ENCODE measurements at places on chromosomes 4 and X. TPM values are rescaled to one million over a fixed set of nuclear protein-coding genes. Genes with fewer than 3 reads are reported as not detected.

PCSK1N gene
- total RNA-seq = 1.6 TPM

GRCh38 chr4:58070726-58071125 lies 960.5 kb upstream of the IGFBP7 start:
- no peak for DNase-seq

- peak; percentile 60 for DNase-seq
Measured at GRCh38 chrX:139930916-139931645, 1.8 kb downstream of the ATP11C start.

SOD3 gene
- total RNA-seq = 0.07 TPM

GSX2 gene
- total RNA-seq = 1.4 TPM

- no peak for DNase-seq
Measured at GRCh38 chr4:179399054-179399782, 1957.0 kb upstream of the AGA start.

GRCh38 chr4:40990899-40991265 lies 223.5 kb downstream of the APBB2 start:
- DNase-seq = no peak

ALB gene
- total RNA-seq = not detected

DNA sequence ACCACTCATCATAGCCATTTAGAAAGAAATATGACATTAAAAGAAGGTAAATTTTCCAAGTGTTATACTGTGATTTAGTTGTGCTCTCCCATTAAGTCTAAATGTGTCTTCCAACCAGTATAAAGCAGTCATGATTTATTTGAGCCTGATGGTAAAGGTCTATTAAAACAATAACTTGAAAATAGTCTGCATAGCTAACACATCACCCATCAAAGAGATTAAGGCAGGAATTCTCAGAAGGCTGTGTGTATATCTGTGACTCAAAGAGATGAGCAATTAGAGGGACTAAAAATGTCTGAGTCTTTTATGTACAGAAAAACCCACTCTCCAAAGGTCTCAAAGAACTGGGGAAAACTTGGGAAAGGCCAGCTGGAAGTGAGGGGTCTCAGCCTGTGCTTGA lies 70.3 kb upstream of the IQCM start:
- DNase-seq = no peak

DNA sequence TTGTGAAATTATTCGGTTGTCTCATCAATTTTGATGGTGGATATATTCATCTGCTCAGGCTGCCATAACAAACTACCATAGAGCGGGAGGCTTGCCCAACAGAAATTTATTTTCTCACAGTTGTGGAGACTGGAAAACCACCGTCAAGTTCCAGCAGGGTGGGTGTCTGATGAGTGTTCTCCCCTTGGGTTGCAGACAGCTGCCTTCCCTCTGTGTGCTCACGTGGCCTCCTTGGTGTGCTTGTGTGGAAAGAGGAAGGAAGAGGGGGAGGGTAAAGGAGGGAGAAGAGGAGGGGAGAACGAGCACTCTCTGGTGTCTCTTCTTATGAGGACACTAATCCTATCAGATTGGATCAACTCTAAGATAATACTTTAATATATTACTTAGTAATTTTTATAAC lies 123.8 kb upstream of the TEX13D start:
- DNase-seq = no peak

SMIM31 gene
- total RNA-seq = not detected

DNA sequence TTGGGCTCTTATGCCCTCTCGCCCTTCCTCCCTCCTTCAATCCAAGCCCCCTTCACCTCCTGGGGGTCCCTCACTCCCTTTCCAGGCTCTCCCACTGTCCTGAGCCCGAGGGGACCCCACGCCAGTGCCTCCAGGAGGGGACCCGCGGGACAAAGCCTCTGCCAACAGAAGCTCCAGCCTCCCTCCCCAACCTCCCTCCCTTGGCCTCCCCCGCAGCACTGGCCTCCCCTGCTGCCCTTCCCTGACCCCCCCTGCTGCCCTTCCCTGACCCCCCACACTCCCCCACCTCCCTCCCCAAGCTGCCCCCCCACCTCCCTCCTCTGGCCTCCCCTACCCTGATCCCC lies 71.0 kb upstream of the MXD4 start:
- DNase-seq = peak; percentile 59

GRCh38 chr4:67327245-67328017 lies 217.9 kb downstream of the CENPC start:
- peak; percentile 56 for DNase-seq

CXCL5 gene
- 0.31 TPM for total RNA-seq

PNMA6A gene
- 7.5 TPM for total RNA-seq

- peak; percentile 28 for DNase-seq
Measured at GRCh38 chr4:88737307-88737941, 39.8 kb upstream of the NAP1L5 start.

TMPRSS11D gene
- total RNA-seq = not detected

- DNase-seq = no peak
Measured at GRCh38 chr4:71772592-71772991, 11.3 kb downstream of the GC start.

- no peak for DNase-seq
Measured at GRCh38 chrX:21014326-21014725, 359.9 kb upstream of the CNKSR2 start.

SOX3 gene
- 3.9 TPM for total RNA-seq

DNA sequence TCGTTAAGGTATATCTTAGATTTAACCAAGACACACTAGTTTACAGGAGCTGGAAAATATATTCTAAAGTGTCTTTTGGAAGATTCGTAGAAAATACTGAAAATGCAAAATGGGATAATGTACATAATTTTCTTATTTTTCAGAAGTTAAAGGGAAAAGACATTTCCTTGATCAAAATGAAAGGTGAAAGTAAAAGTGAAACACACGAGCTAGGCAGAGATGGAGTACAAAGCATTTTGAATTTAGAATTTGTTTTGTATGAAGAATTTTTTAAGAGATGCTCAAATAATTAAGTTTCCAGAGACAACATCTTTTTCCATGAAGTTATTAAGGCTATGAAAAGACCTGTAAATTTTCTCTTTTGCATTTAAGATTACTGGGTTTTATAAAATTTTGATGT lies 2192.6 kb upstream of the AGA start:
- no peak for DNase-seq

DNA sequence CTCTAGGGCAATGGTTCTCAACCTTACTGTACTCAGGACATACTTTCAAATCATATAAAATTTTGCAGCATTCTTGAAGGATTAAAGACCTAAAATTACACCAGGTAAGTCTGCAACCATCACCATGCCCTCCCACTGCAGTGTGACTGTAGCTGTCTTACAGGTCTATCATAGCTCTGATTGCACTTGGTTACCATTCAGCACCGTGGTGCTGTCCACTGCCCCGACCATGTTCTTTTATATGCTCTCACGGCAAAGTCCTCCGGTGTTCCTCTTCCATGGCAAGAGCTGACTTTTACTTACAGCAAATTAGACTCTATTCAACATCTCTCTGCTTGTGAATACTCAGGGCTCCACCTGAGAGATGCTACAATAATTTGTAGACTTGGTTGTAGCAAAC lies 11.5 kb downstream of the CRMP1 start:
- peak; percentile 68 for DNase-seq

SMR3B gene
- total RNA-seq = not detected

GRCh38 chrX:805988-806387 lies 175.4 kb downstream of the SHOX start:
- DNase-seq = no peak

- DNase-seq = no peak
Measured at GRCh38 chr4:101540336-101540735, 193.0 kb upstream of the PPP3CA start.

P2RY8 gene
- total RNA-seq = 0.03 TPM

TLR10 gene
- not detected for total RNA-seq
